Activated T-cell treated with anti-CD3 and anti-CD28 coated beads, Interleukin-2, amount 50 U/mL, for 24 hours (primary cell): ENCODE measurements at places on chromosomes 5 and 9.

- DNase-seq = no peak
Observed at GRCh38 chr5:119354537-119355243, 1.1 kb upstream of the TNFAIP8 start.

GRCh38 chr5:30100148-30100713, 1093.3 kb upstream of the CDH6 start:
- DNase-seq = no peak

GRCh38 chr9:136844761-136845464, 2.6 kb downstream of the AJM1 start:
- no peak for DNase-seq

GRCh38 chr9:101448680-101449070, 13.1 kb upstream of the ALDOB start:
- no peak for DNase-seq

DNA sequence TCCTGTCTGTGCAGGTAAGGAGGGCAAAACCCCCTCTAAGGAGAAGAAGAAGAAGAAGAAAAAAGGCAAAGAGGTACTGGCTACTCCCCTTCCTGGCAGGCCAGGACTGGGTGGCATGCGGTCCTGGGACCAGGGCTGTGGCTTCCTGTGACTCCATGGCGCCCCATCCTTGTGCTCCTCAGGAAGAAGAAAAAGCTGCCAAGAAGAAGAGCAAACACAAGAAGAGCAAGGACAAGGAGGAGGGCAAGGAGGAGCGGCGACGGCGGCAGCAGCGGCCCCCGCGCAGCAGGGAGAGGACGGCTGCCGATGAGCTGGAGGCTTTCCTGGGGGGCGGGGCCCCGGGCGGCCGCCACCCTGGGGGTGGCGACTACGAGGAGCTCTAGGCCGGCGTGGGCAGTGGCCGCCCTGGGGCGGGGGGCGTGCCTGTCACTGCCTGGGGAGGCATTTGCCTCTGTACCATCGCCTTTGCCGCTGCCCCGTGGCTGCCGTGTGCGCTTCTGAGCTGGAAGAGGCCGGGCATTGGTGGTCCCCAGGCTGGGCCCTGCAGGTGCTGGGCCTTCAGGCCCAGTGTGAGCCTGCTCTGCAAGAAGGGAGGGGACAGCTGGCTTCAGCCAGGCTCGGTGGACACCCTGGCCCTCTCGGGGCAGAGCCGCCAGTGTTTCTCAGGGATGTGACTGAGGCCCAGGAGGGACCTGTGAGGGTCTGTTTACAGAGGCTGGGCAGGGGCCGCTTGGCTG, 2.0 kb upstream of the AJM1 start:
- DNase-seq = no peak
